ENCODE measurements at places on chromosomes 6 and 20.
A peak's percentile ranks its signal among the peaks of the same experiment; 100 is the strongest.

- no peak for DNase-seq
These were observed 55.7 kb downstream of the FAM184A start for GRCh38 chr6:119022796-119023195.

DNA sequence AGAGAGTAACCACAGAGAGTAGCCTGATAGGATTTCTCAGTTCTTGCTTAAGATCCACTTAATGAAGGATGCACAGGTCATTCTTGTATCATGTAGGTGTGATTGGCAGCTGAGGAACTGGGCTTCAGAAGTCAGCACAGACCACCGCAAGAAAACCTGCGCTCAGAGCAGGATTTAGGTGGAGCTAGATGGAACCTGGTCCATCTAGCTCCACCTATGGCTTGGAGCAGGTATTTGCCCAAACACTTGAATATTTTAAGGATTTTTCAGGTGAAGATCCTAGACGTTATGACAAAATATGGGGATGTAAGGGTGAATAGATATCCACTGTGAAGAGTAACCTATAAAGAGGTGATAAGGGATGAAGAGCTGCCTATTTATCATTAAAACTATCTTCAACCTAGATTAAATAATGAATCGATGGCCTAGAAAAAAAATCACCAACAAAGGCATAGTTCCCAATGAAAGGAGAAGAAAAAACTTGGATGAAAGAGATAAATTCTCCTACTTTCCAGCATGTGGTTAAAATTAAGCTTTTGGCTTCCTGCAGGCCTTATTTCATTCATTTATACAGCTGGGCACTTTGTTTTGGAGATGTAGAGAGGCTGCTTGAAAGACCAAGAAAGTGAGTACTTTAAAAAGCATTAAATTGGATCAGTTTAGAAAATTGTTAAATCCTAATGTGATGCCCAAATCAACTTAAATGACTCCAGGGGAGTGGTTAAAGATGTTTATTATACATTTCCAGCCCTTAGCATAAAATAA, 778.4 kb upstream of the GJE1 start:
- no peak for DNase-seq

DNA sequence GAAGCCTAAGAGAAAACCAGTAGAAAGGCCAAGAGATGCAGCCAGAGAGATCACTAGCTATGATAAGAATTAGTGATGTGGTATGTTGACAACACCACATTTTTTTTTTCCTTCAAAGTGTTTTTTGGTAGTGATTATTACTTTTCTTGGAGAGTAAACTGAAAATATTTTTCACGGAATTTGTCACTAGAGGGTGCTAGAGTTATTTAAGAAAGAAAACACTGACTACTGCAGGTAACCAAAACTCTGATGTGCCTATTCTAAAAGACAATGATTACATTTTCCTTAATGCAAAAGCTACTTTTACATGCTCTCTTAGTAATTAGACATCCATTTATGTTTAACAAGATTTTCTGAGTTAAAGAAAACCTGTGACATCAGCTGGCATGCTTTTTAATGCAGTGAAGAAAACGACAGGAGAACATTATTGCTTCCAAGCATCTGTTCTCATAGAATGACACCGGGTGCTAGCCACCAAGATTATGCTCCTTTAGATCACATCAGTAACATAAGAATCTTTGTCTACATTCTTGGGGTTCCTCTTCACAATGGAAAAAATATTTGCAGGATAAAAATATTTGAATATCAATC, 28.8 kb downstream of the RWDD2A start:
- peak; percentile 51 for DNase-seq

DNA sequence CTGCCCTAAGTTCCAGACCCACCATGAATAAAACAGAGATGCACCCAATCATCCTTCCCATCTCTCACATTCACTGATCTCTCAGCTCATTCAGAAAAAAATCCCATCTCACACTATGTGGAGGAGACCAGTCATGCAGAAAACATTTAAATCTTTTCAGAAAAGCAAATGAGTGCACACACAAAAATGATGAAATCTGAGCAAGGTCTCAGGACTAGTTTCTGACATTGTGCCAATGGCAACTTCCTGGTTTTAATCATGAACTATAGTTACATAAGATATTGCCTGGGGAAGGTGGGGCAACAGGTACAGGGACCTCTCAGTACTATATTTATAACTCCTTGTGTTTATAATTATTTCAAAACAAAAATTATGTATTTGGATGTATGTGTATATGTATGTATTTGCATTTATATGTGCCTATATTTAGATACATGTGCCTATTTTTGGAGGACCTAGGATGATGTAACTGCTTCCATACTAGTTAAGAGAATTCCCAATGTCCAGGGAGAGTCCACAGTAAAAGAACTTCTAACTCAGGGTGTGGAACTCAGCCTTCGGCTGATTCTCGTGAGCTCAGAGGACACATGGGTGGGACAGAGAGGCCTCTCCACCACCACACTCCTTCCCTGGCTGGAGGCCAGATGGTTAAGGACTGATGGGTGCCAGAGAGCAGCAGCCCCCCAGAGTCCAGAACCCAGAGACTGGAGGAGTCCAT, 71.7 kb upstream of the MAP3K4 start:
- peak; percentile 92 for DNase-seq

DNA sequence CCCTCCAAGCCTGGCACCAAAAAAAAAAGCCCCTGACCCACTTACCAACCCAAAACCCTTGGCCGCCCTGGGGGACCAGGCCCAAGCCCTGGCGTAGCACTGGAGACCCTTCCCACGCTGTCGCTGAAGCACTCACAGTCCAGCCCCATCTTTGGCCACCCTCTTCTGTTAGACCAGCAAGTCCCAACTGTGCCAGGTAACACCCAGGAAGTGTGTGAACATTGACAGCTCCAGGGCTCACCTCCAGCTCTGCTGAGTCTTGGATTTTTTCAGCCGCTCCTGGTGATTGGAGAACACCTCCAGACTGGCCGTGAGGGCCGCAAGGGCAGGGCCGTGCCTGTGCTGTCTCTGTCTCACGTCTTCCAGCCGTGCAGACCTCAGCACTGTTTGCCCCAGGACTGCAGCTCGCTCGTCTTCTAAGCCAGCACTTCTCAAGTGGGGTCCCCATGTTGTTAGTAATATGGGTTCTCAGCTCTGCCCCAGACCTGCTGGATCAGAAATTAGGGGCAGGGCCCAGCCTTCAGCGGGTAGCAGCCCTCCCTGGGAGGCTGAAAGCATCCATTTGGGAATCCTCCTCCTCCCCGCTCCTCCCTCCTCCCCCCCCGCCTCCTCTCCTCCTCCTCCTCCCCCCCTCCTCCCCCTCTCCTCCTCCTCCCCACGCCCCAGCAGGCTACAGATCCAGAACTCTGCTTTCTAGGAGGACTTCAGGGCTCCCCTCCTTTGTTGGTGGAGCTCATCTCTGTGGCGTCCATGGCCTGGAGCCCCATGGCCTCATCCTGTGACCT, 18.1 kb downstream of the NPEPL1 start:
- no peak for DNase-seq

DNA sequence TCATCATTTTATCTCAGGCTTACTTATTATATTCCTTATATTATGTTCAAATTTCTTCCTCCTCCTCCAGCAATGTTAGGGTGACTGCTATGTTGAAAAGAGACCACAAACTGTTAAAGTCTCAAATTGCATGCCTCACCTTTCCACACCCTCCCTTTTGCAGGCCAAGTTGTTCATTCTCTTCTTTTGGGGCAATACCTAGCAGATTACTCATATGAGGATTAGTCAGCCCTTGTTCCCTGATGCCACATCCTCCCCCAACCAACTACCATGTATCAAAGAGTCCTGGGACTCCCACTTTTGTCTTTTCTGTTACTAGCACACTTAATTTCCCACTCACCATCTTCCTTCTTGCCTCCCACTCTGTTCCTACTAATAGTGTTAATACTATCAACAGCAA, 434.7 kb downstream of the BCKDHB start:
- DNase-seq: peak; percentile 86

DNA sequence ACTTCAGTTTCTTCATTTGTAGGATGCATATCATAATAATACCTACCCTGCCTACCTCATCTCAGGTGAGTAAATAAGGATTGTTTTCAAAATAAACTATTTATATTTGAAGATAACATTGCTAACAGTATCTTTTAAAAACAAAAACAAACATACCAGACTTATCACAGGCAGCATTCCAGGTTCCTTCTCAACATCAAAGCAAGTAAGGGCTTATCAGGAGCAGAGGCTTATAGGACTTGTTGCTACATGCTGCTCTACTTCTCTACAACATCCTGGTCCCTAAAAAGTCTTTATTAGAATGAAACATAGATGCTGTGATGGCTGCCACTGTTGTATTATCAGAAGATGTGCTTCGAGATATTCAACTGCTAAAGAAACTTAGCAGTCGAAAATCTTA, 149.2 kb upstream of the PRDM1 start:
- DNase-seq: no peak

- no peak for DNase-seq
These were observed 85.9 kb upstream of the KCNG1 start for GRCh38 chr20:51108638-51109363.

DNA sequence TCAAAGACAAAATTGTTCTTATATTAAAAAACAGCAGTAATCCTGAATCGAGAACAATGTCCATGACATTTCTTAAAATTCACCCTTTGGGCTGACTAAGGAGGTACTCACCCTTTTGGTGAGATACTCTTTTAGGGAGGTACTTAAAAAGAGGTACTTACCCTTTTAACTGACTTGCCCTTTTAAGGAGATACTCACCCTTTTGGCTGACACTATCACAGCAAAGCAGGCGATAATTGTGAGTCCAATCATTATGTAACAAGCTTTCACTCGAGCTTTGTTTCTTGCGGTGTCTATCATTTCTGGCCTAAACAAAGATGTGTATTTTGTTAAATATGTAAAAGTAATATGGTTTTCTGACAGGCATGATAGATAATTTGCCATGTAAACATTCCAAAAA, 3.7 kb downstream of the FAM162B start:
- DNase-seq: no peak

DNA sequence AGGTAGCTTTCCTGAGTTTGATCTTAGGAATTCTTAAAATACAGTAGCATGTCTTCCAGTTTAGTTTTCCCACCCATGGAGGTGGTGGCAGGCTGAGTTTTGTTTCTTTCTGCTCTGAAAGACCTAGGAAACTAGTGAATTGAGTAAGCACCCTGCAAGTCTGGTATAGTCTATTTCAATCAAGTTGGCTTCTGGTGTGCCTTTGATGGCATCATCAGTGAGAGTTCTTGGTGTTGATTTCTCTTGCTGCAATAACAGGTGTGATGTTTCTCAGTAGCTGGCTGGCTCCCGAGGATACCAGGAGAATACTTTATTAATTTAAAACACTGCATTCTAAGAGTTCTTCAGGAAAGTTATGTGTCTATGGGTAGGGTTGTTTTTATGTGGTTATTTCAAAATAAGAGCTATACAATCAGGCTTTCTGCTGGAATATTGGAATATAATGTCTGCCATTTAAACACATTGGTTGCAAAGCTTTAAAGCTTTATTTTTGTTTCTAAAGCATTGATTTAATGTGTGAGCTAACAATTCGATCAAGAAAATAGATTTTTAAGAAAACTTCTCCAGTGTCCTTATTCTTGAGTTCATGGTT, 19.0 kb downstream of the VAPB start:
- no peak for DNase-seq

DNA sequence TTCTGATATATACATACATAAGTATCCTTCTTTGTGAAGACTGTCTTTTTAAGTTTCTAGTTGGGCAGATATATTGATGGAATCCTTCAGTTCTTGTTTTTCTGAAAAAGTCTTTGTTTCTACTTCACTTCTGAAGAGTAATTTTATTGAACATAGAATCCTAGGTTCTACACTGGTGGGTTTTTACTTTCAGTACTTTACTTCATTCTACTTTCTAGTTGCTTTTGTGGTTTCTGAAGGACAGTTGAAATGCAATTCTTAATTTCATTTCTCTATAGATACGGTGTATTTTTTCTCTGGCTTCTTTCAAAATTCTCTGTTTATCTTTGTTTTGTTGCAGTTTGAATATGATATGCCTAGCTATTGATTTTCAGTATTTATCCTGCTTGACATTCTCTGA, 105.3 kb downstream of the HMGCLL1 start:
- DNase-seq: no peak

- DNase-seq: no peak
These were observed 51.6 kb downstream of the SYNDIG1 start for GRCh38 chr20:24521032-24521431.

DNA sequence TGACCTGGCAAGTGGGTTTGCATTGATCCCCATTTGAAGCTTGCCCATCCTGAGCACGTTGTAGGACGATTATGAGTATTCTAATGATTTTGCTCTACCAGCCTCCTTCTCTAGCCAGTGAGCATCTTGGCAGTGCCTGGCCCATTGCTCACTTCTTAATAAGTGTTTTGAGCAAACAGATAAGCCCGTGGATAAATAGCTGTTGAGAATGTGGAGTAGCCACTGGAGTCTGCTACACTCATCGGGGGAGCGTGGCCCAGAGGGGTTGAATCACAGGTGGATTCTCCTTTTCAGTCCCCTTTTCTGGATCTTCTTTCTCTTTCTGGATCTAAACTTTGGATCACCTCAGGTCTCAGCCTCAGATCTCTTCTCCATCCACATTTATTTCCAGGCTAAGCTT, 15.9 kb upstream of the EDN3 start:
- no peak for DNase-seq

GRCh38 chr6:14440215-14440910, 322.8 kb downstream of the CD83 start:
- peak; percentile 69 for DNase-seq

- DNase-seq: no peak
These were observed 24.5 kb upstream of the COL19A1 start for GRCh38 chr6:69841862-69842261.

DNA sequence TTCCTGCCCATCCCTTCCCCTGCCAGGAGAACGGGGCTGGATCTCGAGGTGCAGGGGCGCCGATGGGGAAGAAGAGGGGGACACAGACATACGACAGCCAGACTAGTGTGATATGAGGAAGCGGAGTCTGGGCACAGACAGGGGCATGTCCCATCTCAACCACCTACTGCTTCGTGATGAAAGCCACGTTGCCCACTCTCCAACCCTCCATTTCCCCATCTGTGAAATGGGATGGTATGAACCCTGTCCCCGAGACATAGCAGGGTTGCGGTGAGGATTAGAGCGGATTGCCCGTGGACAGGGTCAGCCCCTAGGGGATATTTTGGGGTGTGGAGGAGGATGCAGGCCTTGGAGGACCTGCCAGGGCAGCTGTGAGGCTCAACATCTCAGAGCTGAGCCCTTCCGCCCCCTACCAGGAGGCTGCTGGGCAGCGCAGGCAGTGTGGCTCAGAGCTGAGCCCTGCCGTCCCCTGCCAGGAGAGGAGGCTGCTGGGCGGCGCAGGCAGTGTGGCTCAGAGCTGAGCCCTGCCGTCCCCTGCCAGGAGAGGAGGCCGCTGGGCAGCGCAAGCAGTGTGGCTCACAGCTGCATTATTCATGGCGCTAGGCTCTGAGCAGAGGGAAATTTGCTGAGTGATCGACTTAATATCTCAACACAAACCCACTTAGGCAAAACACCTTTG, 71.7 kb downstream of the GRM4 start:
- DNase-seq: no peak
